ENCODE measurements at places on chromosomes 1 and 21.

DNA sequence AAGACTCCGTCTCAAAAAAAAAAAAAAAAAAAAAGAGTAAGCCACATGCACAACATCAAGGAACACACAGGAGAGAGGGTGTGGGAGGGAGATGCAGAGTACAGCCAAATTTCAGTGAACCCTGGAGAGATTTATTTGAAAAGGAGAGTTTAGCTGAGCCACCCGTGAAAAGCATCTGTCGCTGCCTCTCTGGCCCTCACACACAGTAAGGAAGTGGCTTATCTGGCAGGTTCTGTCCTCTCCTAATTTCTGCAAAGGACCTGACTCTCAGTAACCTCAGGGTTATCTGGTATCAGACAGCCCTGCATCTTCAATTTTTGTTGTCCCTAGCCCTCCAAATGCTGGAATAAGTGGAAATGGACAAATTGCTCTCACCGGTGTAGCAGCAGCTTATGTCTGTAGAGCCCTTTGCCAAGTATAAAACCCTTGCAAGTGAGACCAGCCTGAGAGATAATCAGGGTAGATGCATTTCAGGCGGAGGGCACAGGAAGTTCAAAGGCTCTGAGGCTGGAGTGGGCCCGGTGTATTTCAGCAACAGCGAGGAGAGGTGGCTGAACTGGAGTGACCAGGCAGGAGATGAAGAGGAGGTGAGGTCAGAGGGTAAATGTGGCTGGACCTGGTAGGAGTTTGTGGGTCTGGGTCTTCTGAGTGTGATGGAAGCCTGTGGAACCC lies 16.7 kb upstream of the IL10RB start:
- DNase-seq = no peak

DNA sequence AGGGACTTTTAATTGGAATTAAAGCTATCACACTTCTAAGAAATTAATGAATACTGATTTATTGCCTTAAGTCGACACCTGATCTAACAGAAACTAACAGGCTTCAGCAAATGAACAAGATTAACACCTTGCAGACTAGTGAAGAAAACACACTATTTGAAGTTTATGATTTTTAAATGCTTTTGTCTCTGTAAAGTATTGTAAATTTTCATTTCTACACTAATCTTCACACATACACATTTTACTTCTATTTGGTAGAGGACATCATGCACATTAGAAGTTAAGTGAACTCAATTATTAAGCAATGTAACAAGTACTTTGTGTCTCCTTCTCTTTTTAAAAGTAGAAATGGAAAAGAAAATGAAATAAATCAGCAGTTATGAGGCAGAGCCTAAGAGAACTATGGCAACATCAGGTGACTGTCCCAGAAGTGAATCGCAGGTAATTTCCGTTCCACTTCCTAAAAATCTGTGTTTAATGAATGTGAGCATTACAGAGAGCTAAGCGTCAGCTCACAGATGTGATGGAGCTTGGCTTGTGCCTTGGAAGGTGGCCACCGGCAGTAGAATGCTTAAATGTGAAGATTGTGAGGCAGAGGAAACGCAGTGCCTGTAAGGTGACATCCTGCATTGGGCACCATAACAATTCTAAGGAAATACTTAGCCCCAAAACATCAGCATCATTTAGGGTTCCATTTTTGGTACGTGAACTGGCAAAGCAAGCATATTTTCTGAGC lies 1.2 kb downstream of the PRMT2 start:
- no peak for DNase-seq

DNA sequence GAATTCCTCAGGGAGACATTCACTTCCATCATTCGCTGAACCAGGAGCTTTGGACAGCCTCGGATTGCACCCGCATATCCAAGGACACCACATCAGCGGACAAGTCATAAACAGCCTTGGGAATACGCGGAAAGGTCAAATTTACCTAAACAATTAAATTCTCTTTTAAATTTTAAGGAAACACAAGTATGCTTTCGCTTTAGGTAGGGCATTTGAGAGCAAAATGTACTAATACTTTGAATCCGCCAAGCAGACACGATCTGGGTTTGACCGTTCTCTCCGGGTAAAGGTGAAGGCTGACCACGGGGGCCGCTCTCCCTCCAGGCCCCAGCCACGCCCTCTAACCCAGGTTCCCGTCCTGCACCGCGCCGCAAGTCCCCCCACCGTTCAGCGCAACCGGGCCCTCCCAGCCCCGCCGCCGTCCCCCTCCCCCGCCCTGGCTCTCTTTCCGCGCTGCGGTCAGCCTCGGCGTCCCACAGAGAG lies 479 bp upstream of the ACADM start:
- no peak for DNase-seq

GRCh38 chr1:57064379-57065140 lies 98.7 kb upstream of the C8B start:
- no peak for DNase-seq

DNA sequence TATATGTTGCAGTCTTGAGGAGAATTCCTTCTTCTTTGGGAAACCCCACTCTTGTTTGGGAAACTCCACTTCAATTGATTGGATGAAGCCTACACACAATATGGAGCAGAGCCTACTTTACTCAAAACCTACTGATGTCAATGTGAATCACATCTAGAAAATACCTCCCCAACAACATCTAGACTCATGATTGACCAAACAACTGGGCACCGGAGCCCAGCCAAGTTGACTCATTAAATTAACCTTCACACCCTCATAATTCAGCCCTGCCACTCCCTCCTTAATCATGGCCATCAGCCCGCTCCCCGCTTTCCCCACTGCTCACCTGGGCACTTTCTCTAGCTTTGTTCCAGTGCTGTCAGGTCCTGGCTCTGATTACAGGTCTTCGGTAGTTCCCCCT lies 208.1 kb upstream of the MAP1LC3C start:
- DNase-seq = no peak

GRCh38 chr1:155166051-155166470 lies 7.0 kb downstream of the KRTCAP2 start:
- peak; percentile 78 for DNase-seq

DNA sequence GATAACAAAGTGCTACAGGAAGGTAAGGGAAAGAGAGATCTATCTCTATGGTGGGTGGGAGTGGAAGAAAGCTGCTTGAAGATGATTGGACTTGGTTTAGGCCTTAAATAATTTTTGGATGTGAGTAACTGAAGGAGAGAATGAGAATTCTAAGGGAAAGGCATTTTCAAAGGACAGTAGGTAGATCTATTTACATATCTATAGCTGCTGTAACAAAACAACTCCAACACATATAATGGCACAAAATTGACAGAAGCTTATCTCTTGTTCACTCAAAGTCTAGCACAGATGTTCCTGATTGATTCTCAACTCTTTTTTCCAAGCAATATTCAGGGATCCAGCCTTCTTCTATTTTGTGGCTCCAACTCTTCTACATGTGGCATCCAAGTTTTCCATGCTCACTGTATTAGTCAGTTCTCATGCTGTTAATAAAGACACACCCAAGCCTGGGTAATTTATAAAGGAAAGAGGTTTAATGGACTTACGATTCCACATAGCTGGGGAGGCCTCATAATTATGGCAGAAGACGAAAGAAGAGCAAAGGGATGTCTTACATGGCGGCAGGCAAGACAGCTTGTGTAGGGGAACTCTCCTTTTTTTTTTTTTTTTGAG lies 3.1 kb upstream of the DDAH1 start:
- DNase-seq = no peak

GRCh38 chr1:222275001-222275728 lies 272.7 kb downstream of the HHIPL2 start:
- no peak for DNase-seq

DNA sequence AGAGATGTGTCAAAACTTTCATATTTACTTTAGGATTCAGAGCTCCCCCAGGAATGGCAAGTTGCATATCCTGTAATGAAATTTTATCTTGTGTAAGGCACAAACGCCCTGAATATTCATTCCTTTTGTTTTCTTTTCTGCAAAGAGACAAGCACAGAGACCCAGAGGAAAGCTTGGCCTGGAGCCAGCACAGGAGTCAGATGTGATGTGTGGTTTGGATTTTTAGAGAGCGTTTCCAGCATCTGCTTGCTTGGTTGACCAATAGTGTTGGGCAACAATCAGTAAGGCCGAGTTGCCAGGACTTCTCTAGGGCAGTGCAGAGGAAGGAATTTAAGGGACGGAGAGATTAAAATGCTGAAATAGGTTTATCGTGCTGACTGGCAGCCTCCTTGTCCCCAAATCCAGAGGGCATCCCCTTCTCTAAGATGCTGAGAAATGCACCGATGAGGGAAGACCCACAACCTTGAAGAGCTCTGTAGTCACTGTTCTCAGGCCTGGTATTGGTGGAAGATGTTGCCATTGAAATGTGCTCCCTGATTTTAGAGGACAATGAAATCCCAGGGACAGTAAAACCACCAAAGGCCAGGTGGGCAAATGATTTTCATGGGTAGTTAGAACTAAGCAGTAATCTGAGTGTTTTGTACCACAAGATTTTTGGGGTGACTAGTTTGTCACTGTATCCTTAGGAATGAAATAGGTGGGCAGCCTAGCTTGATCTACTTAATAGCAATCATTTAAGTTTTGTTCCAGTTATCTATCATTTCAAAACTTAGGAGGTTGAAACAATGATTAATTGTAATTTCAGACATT lies 37.9 kb upstream of the RHOU start:
- no peak for DNase-seq

DNA sequence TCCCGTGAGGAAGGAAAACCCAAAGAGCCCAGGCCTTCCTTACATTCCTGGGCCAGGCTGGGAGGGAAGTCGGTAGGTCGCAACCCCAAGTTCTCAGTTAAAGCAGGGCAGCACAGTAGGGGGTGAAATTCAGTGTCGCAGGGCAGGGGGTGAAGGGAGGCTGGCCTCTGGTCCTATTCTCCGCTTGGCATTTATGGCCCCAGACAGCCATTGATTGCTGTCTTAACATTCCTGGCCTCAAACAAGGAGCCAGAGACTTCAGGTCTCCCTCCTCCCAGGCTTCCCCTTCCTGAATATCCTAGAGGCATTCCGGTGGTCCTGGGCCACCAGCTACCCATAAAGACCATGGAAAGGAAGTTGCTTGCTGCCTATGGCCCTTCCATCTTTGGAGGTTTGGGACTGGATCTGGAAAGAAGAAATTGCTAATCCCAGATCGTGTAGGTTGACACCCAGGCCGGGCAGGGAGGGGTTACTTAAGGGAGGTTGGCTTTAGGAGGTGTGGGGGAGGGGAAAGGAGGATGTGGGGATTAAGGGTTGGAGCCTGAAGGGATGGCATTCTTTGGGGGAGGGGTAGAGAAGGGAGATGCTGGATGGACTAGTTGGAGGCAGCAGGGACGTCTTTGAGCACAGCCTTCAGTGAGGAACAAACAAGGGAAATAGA lies 1.7 kb downstream of the LIN28A start:
- no peak for DNase-seq

DNA sequence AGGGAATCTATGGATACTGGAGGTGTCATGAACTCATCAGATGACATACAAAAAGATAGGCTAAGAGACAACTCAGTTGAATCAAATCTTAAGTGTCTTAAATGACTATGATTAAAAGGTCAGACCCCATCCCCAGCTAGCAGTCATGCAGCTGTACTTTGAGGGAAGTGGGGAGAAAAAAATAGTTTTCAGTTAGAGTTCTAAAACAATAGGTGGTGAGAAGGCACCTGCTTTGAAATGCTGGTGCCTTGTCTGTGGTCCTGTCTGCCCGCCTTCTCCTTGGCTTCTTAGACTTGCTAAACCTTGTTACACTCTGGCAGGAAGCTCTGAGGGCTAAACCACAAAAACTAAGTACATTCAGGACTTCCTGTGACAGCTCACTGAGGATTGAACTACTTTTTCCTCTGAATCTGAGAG lies 15.3 kb downstream of the CD2 start:
- no peak for DNase-seq

- DNase-seq = no peak
These were observed 11.4 kb downstream of the SH3BP5L start for GRCh38 chr1:248814351-248814750.

- no peak for DNase-seq
These were observed 12.8 kb downstream of the ZNF678 start for GRCh38 chr1:227576189-227576588.

- DNase-seq = no peak
These were observed 3.1 kb upstream of the PGBD5 start for GRCh38 chr1:230429067-230429735.

DNA sequence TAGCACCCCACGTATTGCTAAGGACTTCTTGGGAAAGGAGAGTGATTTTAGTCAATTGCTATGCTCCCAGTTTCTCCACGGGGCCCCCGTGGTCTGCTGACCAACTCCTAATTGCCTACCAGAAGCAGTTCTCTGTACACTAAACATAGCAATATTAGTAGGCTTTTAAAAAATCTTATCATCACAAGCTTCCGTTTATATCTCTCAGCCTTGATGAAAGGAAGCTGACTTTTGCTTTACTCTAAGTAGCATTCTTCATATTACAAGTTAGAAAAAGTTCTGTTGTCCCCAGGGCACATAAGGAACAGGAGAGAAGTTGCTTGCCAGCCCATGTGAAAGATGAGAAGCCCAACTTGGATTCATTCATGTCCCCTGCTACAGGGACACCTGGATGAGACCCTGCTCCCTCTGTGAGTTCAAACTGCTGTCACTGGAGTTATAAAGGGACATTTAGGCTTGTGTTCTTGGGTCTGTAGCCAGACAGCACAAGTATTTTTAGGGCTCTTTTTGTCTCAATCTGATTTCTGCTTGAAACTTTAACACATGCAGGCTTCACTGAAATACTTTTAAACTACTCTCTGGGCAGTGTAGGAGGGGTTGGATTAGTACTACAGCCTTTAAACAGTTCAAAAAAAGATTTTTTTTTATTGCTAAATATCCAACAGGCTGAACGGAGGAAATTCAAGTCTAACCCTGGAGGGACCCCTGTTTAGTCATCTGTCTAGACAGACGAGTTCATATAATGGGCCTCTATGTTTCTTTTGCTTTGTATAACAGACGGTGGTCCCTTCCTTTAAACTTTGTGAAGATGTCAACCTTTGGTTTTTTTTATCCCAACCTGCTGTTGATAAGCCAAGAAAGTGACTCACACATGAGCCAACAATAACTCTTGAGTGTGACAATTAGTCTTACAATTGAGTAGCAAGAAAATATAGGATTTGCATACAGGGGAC lies 29.5 kb downstream of the TGFB2 start:
- DNase-seq = no peak

GRCh38 chr1:241079047-241079446 lies 278.0 kb downstream of the RGS7 start:
- DNase-seq = no peak

DNA sequence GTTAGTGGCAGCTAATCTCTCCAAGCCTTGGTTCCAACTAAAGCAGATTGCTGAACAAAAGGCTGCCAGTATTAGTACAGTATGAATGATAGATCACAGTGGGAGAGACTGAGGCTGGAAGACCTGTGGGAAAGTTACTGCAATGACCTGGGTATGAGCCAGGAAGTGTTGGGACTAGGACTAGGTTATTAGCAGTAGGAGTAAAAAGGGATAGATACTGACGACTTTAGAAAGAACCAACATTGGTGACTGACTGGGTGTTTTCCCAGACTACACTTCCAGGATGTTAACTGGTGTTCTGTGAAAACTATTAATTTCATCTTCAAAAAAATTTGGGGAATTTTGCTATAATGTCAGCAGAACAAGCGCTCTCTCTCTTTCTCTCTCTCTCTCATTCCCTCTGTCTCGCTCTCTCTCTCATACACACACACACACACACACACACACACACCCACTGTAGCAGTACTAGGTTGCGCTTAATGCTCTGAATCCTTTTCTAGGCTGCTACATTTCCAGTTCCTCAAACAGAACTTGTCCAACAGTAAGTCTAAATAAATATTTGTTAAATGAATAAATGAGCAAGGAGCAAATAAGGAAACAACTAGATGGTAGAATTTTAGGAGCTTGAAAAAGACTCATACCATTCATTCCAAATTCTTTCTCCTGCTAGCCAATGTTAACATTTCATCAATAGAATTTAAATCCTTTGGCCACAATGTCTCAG lies 47.6 kb upstream of the RGS8 start:
- no peak for DNase-seq
